ENCODE measurements at places on chromosomes 11 and 22.

DNA sequence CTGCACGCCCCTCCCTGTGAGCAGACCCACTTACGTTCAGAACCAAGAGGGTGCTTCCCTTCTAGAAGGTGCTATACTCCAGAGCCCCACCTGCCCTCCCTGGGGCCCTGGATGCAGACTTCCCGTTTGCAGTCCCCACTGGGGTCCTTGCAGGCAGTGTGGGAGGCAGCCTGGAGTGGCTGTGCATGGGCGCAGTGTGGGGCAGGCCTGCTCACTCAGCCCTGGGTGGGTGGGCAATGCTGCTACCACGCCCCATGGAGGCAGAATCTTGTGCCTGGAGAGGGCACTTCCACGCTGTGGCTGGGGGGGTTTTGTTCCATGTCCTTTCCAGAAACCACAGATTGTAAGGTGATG is 116.2 kb downstream of the KCNQ1OT1 start:
- no peak for DNase-seq

DNA sequence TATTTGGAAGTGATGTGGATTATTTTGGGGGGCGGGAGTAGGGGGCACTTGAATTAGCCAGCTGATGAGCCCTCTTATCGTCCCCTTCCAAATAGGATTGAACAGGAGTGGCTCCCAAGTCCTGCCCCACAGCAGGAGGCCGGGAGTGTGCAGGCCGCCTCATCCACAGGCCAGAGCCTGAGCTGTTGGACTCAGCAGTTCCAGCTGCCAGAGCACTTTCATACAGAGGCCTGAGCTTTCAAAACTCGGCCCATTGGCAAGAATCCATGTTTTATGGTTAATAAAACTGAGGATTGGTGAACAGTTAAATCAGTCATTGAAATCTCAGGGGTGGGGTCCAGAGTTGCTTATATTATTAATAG is 9.6 kb downstream of the FAM118A start:
- no peak for DNase-seq

DNA sequence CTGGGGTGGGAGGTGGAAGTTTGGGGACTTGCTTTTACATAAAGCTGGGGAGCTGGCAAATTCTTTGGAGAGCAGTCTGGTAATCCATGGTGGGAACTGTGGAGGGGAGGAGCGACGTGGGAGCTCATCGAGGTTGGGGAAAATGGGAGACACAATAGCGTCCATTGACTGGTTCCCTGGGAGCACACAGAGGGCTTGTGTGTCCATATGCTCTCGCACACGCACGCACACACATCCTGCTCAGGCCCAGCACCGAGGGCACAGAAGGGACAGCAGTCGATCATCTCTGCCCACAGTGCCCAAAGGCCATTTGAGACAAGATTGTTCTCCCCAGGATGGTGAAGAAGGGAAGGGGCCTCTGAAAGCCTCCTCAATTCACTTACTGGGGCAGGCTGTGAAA is 53.7 kb downstream of the FBXO7 start:
- DNase-seq: no peak

GRCh38 chr22:29578462-29579200 is 2.3 kb downstream of the NIPSNAP1 start:
- DNase-seq: no peak

- no peak for DNase-seq
Measured at GRCh38 chr11:61473370-61474012, 35.1 kb upstream of the LRRC10B start.

Measured in G401 (cell line).